ENCODE measurements at places on chromosomes 13 and 19.

- DNase-seq, result no peak
Observed at GRCh38 chr13:106230450-106230849, 305.0 kb downstream of the EFNB2 start.

DNA sequence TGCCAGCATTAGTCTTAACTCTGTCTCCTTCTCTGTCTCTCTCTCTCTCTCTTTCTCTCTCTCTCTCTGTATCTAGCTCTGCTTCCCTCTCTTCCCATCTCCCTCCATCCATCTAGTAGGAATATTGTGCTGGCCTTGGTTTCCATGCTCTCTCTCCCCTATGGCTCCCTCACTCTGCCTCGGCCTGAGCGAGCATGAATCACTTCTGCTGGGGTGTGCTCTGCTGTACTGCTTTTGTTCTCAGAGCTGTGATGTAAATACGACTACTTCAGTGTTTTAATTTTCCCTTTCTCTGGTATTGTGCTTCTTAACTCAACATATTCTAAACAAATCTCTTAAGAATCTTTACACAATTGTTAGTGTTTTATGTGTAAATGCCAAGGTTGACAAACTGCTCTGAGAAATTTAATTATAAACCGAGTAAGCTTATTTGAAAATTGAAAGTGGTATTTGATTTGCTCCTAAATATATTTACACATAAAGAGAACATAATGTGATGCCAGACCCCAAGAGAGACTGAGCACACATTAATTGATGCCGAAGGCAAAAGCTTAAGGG is 211.5 kb upstream of the KL start:
- DNase-seq, result no peak

- no peak for DNase-seq
Observed at GRCh38 chr13:81686877-81687276, 1346.0 kb upstream of the SPRY2 start.

- no peak for DNase-seq
Observed at GRCh38 chr13:50128428-50128931, 113.2 kb downstream of the KCNRG start.

DNA sequence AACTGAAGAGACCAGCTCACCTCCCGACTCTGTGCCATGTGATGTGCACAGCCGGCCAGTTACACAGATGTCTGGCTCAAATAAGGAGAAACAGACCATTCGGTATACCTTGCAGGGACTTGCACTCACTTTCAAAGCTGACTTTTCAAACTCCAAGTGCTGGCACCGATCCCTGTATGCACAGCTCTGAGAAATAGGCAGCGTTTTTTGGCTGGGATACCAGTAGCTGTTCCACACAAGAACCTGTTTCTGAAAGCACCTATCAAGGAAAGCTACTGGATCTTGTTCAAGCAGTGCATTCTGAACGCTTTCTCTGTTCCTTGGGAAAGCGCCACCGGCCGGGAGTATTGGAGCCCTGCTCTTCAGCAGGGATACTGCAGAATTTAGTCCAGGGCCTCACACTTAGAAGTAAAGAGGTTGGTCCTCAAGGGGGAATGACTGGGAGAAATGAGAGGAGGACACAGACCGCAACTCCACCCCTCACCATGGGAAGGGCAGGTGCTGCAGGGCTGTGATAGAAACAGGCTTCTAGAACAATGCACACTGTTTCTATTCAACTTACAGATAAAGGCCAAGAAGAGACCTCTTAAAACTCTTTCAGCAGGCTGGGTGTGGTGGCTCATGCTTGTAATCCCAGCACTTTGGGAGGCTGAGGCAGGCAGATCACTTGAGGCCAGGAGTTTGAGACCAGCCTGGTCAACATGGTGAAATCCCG is 53.6 kb upstream of the PABPC3 start:
- no peak for DNase-seq

- DNase-seq, result peak; percentile 100
Observed at GRCh38 chr19:49363268-49364082, at the start of gene DKKL1. TSS of gene DKKL1 (plus strand) at chr19:49363877. CDS start at chr19:49363999, 122 bp downstream.

DNA sequence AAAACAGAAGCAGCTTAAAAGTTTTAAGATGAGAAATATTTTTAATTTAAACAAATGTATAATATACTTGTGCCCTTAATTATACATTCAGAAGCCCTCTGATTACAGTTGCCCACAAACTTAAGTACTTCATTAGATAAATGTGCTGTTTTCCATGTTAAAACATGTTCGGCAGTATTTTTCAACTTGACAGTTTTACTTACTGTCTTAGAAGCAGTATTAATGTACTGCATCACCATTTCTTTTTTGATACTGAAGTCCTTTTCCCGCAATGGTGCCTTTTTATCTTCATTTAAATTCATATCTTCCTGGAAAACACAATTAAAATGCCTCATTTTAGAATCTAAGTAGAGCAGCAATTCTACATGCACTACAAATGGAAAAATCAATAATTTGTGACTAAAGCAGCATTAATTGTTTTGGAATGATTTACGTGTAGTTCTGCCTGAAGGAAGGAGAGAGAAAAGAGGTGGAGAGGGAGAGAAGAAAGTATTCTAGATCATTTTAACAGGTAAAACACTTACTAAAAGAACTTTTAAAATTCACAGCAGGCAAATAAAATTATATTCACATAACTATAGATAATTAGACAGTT is 70.2 kb downstream of the DIAPH3 start:
- DNase-seq, result no peak

GRCh38 chr19:15265850-15266248 is 33.6 kb upstream of the EPHX3 start:
- no peak for DNase-seq

GRCh38 chr13:113914333-113915011 is 50.6 kb upstream of the GAS6 start:
- DNase-seq, result peak; percentile 89

DNA sequence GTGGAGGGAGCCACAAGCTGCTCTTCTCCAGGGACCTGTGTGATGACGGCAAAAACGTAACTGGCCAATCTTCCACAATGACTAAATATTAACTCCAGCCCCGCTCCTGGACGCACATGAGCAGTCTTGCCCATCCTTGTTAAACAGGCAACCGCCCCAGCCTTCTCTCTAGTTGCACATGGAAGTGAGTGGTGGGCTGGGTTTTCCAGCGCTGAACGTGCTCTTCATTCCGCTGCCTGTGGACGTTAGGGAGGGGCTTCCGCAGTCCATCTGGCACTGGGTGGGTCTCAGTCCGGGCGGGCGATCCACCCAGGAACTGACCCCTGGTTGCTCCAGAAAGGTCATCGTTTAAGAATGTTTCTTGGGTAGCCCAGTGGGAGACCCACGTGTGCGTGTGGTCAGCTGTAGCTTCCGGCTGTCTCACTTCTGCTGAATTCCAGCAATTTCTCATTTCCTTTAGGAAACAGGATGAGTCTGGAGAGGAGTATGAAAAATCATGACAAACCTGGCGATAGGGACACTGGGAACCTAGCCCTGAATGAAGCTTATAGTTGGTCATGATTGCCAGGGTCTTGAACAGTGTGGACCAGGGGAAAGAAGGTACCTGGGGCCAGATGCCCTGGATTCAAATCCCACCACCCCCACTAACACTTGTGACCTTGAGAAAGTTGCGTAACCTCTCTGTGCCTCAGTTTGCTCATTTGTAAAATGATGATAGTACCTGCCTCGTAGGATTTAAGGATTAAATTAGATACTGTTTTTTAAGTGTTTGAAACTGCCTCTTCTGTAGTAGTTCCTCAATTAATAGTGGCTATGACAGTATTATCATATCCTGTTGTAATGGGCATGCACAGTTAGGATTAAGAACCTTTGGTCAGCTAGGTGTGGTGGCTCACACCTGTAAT is 92.6 kb downstream of the SIPA1L3 start:
- DNase-seq, result no peak

DNA sequence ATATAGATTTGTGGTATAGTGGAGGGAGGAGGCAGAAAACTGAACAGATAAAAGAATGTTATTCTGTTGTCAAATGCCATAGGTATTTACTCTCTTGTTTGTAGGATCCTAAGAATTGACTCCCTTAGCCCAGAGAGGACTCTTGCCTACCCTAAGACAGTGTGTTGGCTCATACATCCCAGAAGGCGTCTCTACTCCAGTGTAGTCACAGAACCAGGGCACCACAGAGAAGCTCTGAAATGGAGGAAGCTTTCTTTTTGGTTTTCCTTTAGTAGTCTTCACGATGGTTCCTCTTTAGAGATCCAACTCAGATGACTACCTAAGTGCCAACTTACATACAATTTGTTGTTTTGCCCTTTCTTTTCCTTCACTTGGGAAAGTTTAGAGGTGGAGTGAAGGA is 14.0 kb downstream of the GPR183 start:
- no peak for DNase-seq

- no peak for DNase-seq
Observed at GRCh38 chr13:30976025-30976424, 43.6 kb downstream of the TEX26 start.

DNA sequence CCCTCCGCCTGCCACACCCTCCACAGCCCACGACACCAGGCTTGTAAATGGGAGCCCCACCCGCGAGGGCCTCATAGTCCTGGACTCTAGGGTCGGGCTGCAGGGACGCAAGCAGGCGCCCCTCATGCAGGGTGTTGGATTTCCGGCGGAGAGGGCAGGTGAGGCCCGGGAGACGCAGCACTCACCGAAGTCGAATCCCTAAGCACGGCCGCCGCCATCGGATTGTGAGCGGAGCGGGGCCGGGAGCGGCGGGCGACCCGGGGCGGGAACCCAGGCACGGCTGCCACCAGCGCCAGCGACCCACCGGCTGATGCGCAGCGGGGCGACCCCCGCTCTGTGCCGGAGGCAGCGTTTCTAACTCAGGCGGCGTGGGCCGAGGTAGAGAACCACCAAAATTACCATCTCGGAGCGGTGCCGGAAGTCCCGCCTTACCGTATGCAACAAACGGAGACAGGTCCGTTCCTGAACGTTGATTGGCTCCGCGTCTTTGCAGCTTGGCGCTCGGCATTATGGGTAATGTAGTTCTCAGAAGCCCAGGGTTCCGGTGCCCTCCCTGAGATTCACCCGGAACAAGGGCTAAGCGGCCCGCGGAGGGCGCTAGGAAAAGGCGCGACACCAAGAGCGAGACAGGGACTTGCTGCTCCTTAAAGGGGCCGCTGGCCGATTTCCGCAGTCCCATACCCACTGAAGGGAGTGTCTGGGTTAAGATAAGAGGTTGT is at the start of gene ZNF416:
Gene ZNF416 (minus strand): TSS at position 425 of the 719 bp plus-strand sequence. CDS start 207 bp downstream, at position 218.
- peak; percentile 96 for DNase-seq

DNA sequence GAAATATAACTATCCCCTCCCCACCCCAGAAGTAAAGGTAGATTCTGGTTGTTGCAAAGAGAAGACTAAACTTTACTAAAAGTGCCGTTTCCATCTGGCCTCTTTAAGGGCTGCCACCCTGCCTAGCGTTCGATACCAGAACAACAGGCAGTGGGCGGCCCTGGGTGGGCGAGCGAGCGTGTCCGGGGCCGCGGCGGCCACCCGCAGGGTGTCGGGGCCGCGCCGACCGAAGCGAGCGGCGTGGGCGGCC is 2.6 kb downstream of the FGF9 start:
- no peak for DNase-seq

- DNase-seq, result no peak
Observed at GRCh38 chr13:61900033-61900432, 484.4 kb upstream of the PCDH20 start.

GRCh38 chr19:628168-628567 is 5.2 kb downstream of the POLRMT start:
- no peak for DNase-seq

- DNase-seq, result no peak
Observed at GRCh38 chr13:101868585-101869469, 416.4 kb downstream of the ITGBL1 start.

DNA sequence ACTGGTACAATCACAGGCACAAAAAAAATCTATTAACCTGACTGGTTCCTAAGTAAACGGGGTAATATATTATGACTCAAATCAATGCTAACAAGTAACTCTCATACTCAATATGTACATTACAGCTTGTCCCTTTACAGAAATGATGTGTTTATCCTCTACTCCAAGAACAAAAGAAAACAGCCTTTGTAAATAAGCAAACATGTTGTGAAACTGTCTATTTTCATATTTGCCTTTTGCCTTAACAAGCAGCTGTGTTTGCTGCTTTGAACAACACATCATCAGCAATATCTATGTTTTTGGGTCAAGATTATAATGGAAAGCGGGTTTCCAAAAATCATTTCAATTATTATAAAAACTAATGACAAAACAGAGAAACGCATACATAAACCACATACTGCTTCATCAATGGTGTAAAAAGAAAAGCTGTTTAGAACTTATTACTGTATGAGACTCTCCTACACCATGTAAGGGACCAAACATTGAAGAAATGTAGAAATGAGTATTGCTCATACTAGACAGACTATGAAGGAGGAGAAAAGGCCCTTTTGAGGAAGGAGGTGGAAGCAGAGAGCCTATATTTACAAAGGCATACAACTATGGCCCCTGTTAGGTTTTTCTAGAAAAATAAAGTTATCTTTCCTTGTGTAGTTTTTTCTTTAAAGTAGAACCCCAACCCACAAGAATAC is 14.8 kb downstream of the TBC1D4 start:
- DNase-seq, result no peak

- DNase-seq, result no peak
Observed at GRCh38 chr13:85728811-85729210, 70.4 kb downstream of the SLITRK6 start.

GRCh38 chr19:14066134-14066533 is 4.3 kb upstream of the PALM3 start:
- DNase-seq, result no peak

GRCh38 chr13:78623132-78623531 is 19.8 kb upstream of the POU4F1 start:
- DNase-seq, result no peak

DNA sequence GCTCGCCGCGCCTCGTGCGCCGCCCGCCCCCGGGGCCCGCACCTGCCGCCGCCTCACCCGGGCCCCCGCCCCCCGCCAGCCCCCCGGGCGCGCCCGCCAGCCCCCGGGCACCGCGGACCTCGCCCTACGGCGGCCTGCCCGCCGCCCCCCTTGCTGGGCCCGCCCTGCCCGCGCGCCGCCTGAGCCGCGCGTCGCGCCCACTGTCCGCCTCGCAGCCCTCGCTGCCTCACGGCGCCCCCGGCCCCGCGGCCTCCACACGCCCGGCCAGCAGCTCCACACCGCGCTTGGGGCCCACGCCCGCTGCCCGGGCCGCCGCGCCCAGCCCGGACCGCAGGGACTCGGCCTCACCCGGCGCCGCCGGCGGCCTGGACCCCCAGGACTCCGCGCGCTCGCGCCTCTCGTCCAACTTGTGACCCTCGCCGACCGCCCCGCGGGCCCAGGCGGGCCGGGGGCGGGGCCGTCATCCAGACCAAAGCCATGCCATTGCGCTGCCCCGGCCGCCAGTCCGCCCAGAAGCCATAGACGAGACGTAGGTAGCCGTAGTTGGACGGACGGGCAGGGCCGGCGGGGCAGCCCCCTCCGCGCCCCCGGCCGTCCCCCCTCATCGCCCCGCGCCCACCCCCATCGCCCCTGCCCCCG is 17.2 kb downstream of the POLRMT start:
- no peak for DNase-seq

- no peak for DNase-seq
Observed at GRCh38 chr13:32195713-32196112, 119.5 kb downstream of the ZAR1L start.

GRCh38 chr13:97261254-97262005 is 39.3 kb downstream of the MBNL2 start:
- DNase-seq, result no peak

GRCh38 chr13:25137788-25138115 is 34.3 kb downstream of the AMER2 start:
- DNase-seq, result no peak

GRCh38 chr19:52566121-52566520 is 4.0 kb upstream of the ZNF701 start:
- no peak for DNase-seq

GRCh38 chr19:45186509-45187334 is 8.1 kb downstream of the BLOC1S3 start:
- no peak for DNase-seq

GRCh38 chr13:61833228-61833627 is 417.6 kb upstream of the PCDH20 start:
- no peak for DNase-seq

- no peak for DNase-seq
Observed at GRCh38 chr13:99196466-99197116, 4.1 kb upstream of the UBAC2 start.
